GM18507 (cell line): ENCODE measurements at places on chromosomes 7 and 10.

- no peak for DNase-seq
Observed at GRCh38 chr7:117319181-117319580, 3.7 kb downstream of the WNT2 start.

- no peak for DNase-seq
Observed at GRCh38 chr7:7946486-7946885, 22.1 kb upstream of the GLCCI1 start.

- no peak for DNase-seq
Observed at GRCh38 chr10:49664006-49664841, 15.2 kb upstream of the C10orf53 start.

DNA sequence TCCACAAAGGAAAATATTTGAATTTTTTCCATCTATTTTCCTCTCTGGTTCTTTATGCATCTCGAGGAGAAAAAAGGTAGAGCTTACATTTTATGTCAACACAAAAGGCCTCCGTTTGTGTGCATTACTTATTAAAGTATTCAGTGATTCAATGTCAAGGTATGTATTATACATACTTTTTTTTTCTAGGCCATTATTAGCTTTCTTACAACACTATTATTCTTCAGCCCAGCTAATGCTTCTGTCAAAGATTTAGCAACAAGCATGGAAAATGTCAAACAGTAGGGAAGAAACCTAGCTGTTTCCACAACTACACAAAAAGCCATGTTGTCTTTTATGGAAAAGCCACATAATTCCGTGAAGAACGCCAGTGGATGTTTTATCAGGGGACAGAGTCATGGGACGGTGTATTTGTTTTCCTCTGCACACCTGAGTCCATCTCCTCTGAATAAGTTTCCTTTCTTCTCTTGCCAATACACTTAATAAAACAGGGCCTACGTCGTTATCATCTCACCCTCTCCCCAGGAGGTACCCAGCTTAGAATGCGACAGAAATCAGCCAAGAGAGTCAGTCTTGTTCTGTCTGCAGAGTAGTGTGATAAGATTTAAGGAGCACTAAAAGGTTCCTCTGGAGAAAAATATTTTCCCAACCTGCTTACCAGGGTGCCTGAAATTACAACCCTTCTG lies 209.7 kb upstream of the AUTS2 start:
- DNase-seq = no peak

GRCh38 chr7:138712652-138713051 lies 11.5 kb upstream of the SVOPL start:
- DNase-seq = no peak

GRCh38 chr10:82982110-82982608 lies 1107.2 kb downstream of the NRG3 start:
- DNase-seq = no peak

DNA sequence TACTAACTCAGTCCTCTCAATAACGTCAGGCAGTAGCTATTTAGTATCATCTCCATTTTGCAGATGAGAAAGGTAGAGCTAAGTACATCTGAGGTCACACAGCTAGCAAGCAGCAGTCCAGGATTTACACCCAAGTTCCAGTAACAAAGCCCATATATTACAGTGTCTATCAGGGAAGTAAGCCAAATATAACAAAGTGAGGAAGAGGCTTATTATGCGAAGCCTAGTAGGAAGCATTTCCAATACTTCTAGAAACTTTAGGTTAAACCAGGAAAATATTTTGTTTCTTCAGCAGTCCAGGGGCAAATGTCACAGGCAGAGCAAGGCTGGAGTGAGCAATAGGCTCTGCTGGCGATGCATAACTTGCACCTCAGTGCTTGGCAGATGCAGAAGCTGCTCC lies 53.9 kb downstream of the NOC3L start:
- no peak for DNase-seq

- DNase-seq = no peak
Observed at GRCh38 chr10:43236176-43236850, 30.6 kb downstream of the RASGEF1A start.

- DNase-seq = no peak
Observed at GRCh38 chr7:114688443-114689055, 233.3 kb upstream of the MDFIC start.

- no peak for DNase-seq
Observed at GRCh38 chr10:114925587-114926586, 12.1 kb upstream of the TRUB1 start.

DNA sequence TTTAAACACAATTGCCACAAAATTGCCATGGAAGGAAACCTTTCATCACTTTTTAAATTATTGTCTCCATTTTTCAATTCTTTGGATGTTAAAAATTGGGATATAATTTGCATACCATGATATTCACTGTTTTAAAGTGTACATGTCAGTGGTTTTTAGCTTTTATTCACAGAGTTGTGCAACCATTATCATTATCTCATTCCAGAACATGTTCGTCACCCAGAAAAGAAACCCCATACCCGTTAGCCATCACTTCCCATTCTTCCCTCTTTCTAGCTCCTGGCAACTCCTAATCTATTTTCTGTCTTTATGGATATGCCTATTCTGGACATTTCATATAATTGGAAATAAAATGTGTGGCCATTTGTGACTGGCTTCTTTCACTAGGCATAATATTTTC lies 260.3 kb upstream of the FERD3L start:
- DNase-seq = no peak

- DNase-seq = no peak
Observed at GRCh38 chr7:27663989-27664331, 1.3 kb upstream of the HIBADH start.

DNA sequence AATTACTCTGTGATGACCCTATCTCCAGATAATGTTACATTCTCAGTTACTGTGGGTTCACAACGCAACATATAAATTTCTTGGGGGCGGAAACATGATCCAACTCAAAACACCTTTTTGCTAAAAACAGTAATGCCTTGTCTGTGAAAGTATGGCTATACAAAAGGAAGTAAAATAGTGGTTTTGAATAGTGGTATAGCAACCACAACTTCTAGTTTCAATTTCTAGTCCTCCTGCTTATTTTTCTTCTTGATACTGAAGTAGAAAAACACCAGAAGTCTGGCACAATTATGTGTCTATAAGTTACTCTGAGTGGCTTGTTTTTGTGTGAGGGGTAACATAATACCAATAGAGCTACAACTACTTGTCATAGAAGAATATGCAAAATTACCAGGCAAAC lies 21.5 kb upstream of the ZNF800 start:
- no peak for DNase-seq

GRCh38 chr10:116707981-116708380 lies 34.4 kb downstream of the HSPA12A start:
- DNase-seq = no peak

- no peak for DNase-seq
Observed at GRCh38 chr7:30751696-30752273, at the start of gene INMT. INMT (plus strand) TSS chr7:30752135; CDS start chr7:30752151, 16 bp downstream.

DNA sequence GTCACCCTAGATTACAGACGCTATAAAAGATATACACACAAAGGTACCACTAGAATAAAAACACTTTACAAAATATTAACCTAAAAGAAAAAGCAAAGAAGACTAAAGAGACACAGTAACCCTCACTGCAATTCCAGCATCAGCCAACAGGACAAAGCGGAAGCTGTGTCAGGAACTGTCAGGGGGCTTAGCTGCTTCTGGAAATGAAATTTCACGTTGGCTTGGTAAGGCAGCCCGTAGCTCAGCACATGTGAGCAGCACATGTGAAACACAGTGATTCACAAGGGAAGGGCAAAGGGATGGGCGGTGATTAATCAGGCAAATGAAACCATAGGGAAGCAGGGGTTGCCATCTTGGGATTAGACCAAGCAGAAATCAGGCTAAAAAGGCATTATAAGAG lies 195.4 kb downstream of the MGMT start:
- no peak for DNase-seq
